ENCODE measurements at places on chromosomes 1 and 21. TPM values are rescaled to one million over a fixed set of nuclear protein-coding genes. Genes with fewer than 3 reads are reported as not detected.

Gene ELAPOR1
- total RNA-seq = 0.64 TPM

DNA sequence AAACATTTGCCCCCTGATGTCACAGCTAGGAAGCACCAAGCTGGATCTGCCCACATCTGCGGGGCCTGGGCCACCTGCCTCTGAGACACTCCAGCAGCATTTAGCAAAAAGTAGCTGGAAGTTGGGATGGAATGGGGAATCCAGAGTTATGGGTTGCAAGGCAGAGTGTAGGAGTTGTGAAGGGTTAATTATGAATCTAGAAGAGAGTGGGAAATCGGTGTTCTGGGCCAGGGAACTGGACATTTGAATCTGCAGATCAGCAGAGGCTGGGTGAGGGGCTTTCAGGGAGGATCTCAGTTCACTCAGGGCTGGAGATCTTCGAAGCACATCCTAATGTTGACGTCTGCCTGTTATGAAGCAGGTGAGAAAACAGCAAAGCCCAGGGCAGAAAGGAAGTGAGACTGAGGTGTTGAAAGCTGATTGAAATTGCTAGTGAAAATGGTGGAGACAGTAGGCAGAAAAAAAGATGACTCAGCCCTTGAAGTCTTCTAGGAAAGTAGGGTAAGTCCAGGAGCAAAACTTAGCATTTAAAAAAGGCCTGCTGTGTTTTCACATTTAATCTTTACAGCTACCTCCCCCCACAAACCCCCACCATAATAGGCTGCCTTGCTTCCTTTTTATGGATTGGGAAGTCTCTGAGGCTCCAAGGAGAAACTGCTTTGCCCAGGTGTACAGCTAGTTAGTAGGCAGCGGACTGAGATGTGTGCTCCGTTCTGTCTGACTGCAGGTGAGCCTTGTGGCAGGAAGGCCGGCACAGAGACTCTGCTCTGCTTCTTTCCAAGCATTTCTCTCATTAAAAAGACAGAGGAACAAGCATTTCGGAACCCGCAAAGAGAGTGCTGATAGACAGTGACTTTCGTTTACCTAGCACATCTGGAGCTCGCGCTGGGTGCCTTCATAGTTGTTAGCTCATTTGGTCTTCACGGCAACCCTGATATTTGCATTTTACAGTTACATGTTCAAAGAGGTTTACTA lies 7.2 kb downstream of the VANGL1 start:
- H3K36me3 ChIP-seq = no peaks in the 10 kb centered on the region
- no peak overlapping the region for H3K27ac ChIP-seq
- H3K4me3 ChIP-seq = no peak overlapping the region
- no peak for DNase-seq

- H3K4me3 ChIP-seq = no peak overlapping the region
- no peak overlapping the region for H3K27ac ChIP-seq
- no peaks in the 10 kb centered on the region for H3K4me1 ChIP-seq
- H3K27me3 ChIP-seq = no peaks in the 10 kb centered on the region
These were observed 336.4 kb downstream of the SMYD3 start for GRCh38 chr1:246170574-246171261.

- no peaks in the 10 kb centered on the region for H3K27me3 ChIP-seq
- no peaks in the 10 kb centered on the region for H3K36me3 ChIP-seq
- DNase-seq = no peak
- no peaks in the 10 kb centered on the region for H3K4me1 ChIP-seq
These were observed 375.4 kb downstream of the LTN1 start for GRCh38 chr21:28617300-28617699.

Gene LCE2C
- total RNA-seq = not detected

Gene CA6
- not detected for total RNA-seq

Gene KIF26B
- 1.0 TPM for total RNA-seq

DNA sequence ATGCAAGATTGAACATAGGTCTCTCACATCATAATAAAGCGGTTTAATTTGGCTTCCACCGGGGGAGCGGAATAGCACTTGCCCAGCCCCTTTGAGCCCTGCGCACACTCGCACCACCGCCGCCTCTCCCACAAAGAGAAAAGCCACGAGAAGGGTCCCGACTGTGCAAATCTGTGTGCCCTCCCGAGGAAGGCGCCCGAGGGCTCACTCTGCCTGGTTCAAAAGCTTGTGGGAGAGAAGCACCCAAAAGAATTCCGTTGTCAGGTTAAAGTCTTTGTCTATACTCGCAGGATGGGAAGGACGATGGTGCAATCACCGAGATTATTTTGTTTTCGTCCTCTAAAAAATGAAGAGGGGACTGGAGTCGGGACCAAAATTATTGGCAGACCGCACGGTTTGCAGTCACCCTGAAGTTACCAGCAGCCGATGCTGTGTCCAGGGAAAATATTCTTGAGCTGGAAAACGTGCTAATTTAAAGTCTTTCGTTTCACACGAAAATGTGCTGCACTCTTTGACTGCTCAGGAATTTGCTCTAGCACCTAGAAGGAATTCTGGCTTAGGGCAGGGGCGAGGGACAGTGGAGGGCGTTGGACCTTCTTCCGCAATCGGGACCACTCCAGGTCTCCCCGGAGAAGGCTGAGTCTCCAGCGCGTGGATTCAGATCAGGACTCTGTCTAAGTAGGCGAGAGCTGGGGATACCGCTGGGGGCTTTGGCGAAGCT lies 6.6 kb upstream of the SIM2 start:
- no peaks in the 10 kb centered on the region for H3K4me1 ChIP-seq
- H3K36me3 ChIP-seq = no peaks in the 10 kb centered on the region
- DNase-seq = no peak
- peaks cover 9% of the 10 kb centered on the region for H3K27me3 ChIP-seq

Gene SERPINC1
- not detected for total RNA-seq

Gene C1orf185
- not detected for total RNA-seq

Gene CHRM3
- 1.6 TPM for total RNA-seq

DNA sequence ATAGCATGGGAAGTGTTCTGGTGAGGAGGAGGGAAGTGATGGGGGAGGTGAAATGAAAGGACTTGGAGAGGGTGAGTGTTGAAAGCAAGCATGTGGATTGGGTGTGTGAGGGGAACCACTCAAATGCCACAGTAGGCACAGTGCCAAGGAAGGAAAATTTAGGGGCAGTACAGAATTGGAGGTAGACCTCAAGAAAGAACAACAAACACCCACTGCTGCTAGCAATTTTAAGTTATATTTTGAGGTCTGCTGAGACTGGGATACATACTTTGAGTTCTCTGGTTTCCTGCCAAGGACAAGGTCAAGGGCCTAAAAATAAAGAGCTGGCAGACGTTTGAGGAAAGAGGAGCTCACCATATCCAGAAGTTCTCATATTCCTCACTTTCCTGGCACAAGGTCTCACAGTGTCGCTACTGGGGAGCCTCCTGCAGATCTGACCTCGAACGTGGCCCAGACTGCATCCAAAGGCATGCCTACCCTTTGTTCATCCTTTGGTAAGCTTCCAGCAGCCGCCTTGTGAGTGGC lies 104.0 kb downstream of the BRINP2 start:
- H3K36me3 ChIP-seq = no peaks in the 10 kb centered on the region
- H3K27ac ChIP-seq = no peak overlapping the region
- DNase-seq = peak; percentile 45

- H3K36me3 ChIP-seq = no peaks in the 10 kb centered on the region
- no peaks in the 10 kb centered on the region for H3K27me3 ChIP-seq
- H3K27ac ChIP-seq = no peak overlapping the region
- no peak for DNase-seq
- no peak overlapping the region for H3K4me3 ChIP-seq
These were observed 761.7 kb downstream of the ADGRL2 start for GRCh38 chr1:82562448-82562847.

Gene CD101
- total RNA-seq = 0.73 TPM

Gene KIF14
- under 0.01 TPM for total RNA-seq

- H3K27ac ChIP-seq = no peak overlapping the region
- H3K27me3 ChIP-seq = no peaks in the 10 kb centered on the region
- no peaks in the 10 kb centered on the region for H3K4me1 ChIP-seq
- H3K36me3 ChIP-seq = no peaks in the 10 kb centered on the region
These were observed 185.0 kb downstream of the ZBTB18 start for GRCh38 chr1:244236101-244236500.

DNA sequence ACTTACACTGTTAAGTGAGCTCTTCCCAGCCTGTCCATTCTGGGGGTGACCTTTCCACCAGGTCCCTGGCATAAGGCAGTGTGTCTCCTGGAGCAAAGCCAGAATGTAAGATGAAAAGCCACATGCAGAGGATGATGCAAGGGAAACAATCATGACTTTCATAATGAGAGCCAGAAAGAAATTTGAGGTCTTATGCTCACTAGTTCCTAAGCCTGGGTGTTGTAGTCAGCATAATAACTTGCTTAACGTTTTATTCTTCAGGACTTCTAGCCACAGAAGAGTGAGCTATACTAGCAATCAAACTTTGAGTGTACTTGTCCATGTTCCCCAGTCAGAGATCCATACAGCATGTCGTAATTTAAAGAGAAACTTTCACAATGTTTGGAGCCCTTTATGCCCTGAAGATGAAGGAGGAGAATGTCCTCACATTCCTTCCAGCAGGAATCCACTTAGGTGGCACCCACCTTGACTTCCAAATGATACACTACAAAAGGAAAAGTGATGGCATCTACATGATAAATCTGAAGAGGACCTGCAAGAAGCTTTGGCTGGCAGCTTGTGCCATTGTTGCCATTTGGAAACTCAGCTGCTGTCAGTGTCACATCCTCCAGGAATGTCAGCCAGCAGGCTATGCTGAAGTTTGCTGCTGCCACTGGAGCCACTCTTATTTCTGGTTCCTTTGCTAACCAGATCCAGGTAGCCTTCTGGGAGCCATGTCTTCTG lies 60.5 kb upstream of the FOXD3 start:
- H3K27me3 ChIP-seq = no peaks in the 10 kb centered on the region
- no peak overlapping the region for H3K27ac ChIP-seq

DNA sequence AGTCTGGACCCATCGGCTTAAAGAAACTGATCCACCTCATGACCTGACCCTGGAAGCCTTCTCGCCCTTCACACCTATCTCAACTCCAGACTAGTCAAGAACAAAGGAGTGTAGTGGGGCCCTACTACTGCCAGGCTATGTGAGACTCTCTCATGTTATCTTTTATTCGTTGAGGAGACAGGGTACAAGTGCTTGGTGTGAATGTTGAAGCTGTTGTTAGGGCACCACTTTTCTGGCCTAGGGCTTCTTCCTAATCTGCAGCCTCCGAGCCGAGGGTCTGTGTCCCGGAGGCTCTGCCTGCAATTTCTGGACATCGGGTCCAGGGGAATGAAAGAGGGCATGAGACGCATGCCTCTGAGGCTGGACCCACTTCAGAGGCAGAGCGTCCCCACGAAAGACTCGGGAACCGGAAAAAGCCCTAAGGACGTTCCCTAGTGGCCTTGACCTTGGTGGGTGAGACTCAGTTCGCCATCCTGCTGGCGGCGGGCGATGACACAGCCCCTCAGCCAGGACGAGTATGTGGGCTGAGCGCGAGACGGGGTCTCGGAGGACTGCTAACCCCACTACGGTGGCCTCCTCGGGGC lies 671 bp downstream of the DNAJC11 start:
- peak overlapping the region; percentile 64 for H3K27ac ChIP-seq
- no peaks in the 10 kb centered on the region for H3K36me3 ChIP-seq
- peaks cover 13% of the 10 kb centered on the region for H3K4me1 ChIP-seq

Gene GUCA2A
- not detected for total RNA-seq

Gene LRRC7
- not detected for total RNA-seq

DNA sequence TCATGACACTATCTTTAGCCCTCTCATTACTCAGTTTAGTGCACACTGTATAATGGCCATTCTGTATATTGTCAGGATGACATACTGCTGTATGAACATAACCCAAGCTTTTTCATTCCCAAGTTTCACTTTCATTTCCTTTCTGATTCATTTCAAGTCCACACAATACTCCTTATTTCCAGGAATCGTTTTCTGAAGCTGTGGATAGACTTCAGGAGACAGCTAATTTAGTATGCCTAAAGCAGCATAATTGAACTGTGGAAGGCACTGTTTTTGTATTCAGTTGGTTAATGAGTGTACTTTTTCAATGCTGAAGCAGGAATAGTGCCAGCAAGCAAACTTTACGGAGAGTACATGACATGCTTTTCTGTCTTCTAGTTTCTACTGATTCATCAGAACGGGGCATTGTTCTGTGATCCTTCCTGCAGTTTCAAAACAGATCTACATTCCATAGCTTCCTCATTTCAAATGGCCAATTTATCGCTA lies 578.5 kb upstream of the ZP4 start:
- H3K27ac ChIP-seq = no peak overlapping the region
- H3K27me3 ChIP-seq = no peaks in the 10 kb centered on the region
- peak overlapping the region; percentile 36 for H3K4me3 ChIP-seq
- no peak for DNase-seq

Gene OR2T29
- not detected for total RNA-seq

Gene TEKT2
- 0.98 TPM for total RNA-seq

DNA sequence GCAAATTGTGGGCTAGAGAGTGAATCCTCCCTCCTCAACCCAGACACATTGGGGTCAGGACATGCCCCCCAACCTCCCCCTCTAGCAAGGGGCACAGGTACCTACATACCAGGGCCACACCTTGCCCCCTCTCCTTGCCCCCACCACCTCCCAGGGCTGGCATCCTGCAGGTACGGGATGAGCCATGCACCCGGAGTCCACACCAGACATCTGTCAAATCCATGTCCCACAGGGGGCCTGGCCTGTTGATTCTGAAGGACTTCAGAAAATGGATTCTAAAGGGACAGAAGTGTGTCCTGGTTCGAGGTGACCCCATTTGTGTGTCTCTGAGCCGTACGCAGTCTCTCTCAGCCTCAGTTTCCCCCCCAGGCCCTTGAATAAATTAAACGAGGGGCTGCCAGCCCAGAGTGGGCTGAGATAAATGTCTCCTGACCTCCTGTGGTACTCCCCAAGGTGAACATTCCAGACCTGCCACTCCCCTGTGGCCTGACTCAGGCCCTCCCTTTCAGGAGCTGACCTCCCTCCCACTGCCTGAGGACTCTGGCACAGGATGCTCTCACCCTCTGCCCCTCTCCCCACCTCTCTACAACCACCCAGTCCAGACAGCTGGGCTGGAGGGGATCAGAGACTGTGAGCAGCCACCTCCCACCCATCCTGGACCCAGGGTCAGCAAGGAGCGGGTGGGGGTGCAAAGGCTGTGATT lies 94.5 kb downstream of the EPHB2 start:
- no peak overlapping the region for H3K27ac ChIP-seq
- H3K4me1 ChIP-seq = no peaks in the 10 kb centered on the region
- no peak overlapping the region for H3K4me3 ChIP-seq
- H3K27me3 ChIP-seq = no peaks in the 10 kb centered on the region
- no peaks in the 10 kb centered on the region for H3K36me3 ChIP-seq

- H3K36me3 ChIP-seq = no peaks in the 10 kb centered on the region
- no peak overlapping the region for H3K27ac ChIP-seq
- H3K4me3 ChIP-seq = no peak overlapping the region
- no peaks in the 10 kb centered on the region for H3K4me1 ChIP-seq
These were observed 29.0 kb downstream of the POU2F1 start for GRCh38 chr1:167249702-167250101.

Gene CSRP1
- total RNA-seq = 186 TPM

GRCh38 chr1:211527006-211527405 lies 35.0 kb upstream of the RD3 start:
- no peaks in the 10 kb centered on the region for H3K27me3 ChIP-seq
- no peaks in the 10 kb centered on the region for H3K36me3 ChIP-seq
- no peak for DNase-seq
- no peaks in the 10 kb centered on the region for H3K4me1 ChIP-seq
- H3K4me3 ChIP-seq = no peak overlapping the region

- H3K27me3 ChIP-seq = no peaks in the 10 kb centered on the region
- H3K4me3 ChIP-seq = no peak overlapping the region
These were observed 58.0 kb downstream of the LGR6 start for GRCh38 chr1:202251424-202252256.

Measured in breast epithelium (tissue), 4 donors.